Fibroblast of skin of left quadriceps (primary cell): ENCODE measurements at places on chromosomes 3 and 15.

GRCh38 chr3:33991673-33992072 lies 193.2 kb downstream of the PDCD6IP start:
- DNase-seq: no peak

DNA sequence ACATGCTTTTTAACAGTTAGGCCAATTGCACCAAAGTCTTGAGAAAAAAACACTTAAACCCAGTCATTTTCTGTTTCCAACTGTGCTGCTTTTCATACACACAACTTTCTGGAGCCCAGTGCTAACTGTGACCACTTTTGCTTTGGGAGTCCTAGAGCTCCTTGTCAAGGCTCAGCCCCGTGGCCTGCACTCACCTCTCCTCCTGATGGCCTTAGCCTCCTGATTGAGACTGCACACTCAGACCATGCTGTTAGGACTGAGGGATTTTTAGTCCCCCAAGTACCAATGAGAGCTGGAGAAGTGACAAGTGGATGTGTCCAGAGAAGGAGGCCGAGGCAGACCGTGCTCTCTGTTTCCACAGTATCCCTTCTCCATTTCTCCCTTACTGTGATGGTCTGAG lies 15.2 kb upstream of the RARRES1 start:
- DNase-seq: no peak

- no peak for DNase-seq
Observed at GRCh38 chr3:96966181-96966929, 152.0 kb downstream of the EPHA6 start.

- DNase-seq: no peak
Observed at GRCh38 chr3:12470111-12470510, 14.2 kb upstream of the TSEN2 start.

- no peak for DNase-seq
Observed at GRCh38 chr3:66993082-66993481, 5.0 kb upstream of the KBTBD8 start.

- no peak for DNase-seq
Observed at GRCh38 chr3:41184394-41184793, 14.9 kb upstream of the CTNNB1 start.

- DNase-seq: no peak
Observed at GRCh38 chr3:160841455-160841854, 85.4 kb downstream of the PPM1L start.

DNA sequence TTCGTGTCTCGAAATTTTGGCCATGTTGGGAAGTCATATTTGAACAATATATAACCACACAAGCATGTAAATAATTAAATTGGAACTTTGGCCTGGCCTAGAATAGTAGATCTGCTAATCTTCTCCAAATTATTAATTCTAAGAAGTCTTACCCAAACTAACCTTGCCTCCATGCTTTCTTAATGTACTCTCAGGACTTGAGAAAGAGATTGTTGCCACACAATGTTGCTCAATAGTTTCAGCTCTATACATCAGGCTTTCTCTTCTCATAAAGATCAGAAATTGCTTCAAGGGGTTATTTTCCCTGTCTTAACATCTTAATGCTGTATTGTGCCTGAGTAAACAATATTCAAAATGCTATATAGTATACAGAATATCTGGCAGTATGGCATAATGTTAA lies 202.7 kb upstream of the LRIG1 start:
- DNase-seq: no peak

DNA sequence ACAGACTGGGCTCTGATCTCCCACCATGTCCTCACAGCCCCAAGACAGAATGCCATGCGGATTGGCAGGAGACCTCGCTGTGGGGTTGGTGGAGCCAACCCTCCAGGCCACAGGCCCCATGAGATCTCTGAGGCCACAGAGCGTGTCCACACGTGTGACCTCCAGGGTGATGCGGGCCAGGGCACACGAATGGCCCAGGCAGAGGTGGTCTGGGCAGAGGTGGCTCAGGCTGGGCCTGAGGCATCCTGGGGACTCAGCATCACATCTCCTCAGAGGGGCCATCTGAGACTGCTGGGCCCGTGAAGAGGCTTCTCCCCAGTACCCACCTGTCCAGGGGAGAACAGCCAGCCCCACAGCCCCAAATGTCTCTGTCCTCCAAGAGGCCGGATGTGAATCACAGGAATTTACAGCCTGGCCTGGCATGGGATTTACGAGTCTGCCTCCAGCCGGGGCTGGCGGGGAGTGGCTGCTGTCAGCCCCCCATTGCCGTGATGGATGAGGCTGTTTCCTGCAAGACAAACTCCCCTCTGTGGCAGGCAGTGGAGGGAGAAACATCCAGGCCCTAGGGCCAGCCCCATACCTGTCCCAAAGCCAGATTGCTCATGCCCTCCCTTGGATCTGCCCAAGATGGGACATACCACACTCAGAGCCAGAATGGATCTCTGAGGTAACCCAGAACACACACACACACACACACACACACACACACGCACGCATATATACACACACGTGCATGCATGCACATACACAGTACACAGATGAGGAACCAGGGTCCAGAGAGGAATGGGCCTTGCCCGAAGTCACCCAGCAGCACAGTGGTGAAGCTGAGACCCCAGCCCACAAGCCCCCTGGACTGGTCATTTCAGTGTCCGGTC lies 208.3 kb downstream of the TBC1D2B start:
- no peak for DNase-seq
